ENCODE measurements at places on chromosomes 7 and 10. TPM values are rescaled to one million over a fixed set of nuclear protein-coding genes. Genes with fewer than 3 reads are reported as not detected.
A peak's percentile ranks its signal among the peaks of the same experiment; 100 is the strongest.

Gene OR6B1
- total RNA-seq: not detected

Gene GRM3
- total RNA-seq: not detected

Gene LRRD1
- total RNA-seq: under 0.01 TPM

Gene SH2D4B
- under 0.01 TPM for total RNA-seq

Gene TTYH3
- 64.6 TPM for total RNA-seq

DNA sequence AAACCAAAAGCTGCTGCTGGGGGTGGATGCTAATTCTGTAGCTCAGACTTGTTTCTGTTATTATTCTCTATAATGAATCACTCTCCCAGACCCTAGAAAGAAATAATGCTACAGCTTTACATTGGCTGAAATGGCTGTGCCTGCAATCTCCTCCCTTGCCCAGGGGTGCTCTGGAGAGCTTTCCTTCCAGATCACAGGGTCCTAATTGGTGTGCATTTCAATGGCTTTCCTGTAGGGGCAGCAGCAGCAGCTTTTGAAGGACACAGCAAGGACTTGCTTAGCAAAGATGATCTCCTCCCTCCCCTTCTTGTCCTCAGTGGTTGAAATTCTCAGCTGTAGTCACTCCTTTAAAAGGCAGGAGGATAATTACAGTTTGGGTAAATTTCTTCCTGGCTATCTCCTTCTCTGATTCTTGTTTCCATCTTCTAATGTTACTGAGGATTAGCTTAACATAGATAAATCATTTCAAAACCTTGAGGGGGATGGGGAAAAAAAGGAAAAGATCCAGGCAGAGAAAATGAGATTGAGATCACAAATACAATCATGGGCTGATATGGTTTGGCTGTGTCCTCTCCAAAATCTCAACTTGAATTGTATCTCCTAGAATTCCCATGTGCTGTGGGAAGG, 120.2 kb upstream of the CTTNBP2 start:
- no peak for DNase-seq

DNA sequence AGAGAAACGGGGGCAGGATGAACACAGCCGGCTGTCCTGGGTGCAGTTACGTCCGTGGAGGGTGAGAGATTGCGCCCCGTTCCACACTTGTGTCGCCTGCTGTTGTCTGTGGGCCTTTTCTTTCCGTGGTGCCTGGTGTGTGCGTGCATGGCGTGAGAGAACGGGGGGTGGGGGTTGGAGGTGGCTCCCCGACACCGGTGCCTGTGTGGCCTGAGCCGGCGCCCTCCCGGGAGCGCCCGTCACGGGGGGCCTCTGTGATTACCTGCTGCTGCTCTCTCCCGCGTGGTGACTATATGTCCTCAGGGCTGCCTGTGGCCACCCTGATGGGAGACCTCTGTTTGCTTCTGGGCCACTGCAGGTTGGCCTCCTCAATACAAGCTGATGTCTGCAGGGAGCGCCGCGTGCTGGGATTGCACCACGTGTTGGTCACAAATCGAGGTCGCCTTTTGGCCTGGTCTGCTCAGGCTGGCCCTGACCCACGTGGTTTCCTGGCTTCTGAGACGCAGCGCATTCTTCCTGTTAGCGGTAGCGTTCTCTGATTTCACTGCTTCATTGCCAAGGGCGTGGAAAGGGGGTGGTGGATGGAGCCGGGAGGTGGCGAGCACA, 10.9 kb upstream of the AP5Z1 start:
- DNase-seq: no peak

DNA sequence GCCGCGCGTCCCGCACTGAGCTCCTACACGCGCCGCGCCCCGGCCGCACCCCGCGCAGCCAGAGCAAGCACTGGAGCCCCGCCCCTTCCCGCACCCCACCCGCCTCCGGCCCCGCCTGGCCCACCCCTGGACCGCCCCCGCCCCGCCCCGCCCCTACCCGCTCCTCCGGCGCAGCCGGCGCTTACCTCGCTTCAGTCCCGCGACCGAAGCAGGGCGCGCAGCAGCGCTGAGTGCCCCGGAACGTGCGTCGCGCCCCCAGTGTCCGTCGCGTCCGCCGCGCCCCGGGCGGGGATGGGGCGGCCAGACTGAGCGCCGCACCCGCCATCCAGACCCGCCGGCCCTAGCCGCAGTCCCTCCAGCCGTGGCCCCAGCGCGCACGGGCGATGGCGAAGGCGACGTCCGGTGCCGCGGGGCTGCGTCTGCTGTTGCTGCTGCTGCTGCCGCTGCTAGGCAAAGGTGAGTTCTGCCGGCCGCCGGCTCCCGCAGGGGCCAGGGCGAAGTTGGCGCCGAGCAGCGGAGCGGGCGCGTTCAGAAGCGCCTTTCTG, at the start of gene RET:
Gene RET, plus strand, starts transcription at position 194 of the 545 bp plus-strand sequence. Its CDS starts 190 bp downstream, at position 384.
- DNase-seq: peak; percentile 19

- DNase-seq: no peak
Observed at GRCh38 chr7:91660734-91661356, 219.7 kb downstream of the MTERF1 start.

- DNase-seq: no peak
Observed at GRCh38 chr7:2640846-2641316, 9.1 kb downstream of the TTYH3 start.

DNA sequence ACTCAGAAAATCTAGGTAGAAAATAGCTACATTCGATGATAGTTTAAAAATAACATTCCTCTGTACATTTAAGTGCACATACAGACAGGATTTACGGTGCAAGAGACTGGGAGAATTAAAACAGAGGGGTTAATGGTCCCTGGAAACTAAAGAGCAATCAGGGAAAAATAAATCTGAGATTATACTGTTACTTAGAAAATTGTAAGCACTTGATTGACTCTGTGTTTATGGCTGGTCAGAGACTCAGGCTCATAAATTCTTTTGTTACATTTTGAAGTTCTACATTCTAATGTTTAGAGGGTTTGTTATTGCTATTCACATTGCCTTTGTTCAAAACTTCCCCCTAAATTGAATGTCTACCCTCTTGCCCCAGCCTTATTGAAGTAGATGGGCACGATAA, 54.4 kb downstream of the CDCA7L start:
- DNase-seq: no peak

DNA sequence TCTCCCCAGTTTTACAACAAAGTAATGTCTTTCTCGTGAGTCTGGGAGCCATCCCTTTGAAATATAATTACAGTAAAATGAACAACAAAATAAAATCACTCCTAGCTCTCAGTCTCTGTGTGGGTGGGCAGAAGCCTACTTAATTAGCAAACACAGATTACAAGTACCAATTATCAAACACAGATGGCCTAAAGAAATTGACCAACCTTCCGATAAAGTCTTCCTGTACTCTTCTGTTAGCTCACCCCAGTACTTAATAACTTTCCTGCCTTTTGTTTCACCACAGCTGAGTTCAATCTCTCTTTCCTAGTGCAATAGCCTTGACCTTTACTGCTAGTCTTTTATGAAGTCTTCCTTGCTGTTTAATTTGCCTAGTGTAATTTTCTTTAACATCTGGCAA, 719.2 kb upstream of the MBL2 start:
- no peak for DNase-seq

GRCh38 chr10:3271354-3272115, 99.0 kb upstream of the PITRM1 start:
- peak; percentile 89 for DNase-seq

DNA sequence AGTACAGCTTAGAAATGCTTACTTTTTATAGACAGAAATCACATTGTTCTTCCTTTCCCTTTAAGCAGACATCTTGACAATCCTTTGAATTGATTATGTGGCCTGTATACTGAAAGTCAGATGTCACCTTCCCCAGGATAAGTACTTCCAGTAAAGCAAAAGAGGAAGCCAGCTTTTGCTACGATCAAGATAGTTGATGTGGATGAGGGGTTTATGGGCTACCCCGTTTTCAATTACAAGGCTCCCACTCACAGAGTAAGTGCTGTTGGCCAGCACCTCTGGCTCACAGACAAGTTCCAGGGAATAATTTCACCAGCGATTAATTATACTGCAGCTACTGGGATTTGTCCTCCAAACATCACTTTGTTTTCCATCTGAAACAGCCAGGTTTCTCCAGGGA, 95.1 kb upstream of the SAMD8 start:
- no peak for DNase-seq

GRCh38 chr10:52029628-52030027, 284.5 kb upstream of the DKK1 start:
- no peak for DNase-seq

DNA sequence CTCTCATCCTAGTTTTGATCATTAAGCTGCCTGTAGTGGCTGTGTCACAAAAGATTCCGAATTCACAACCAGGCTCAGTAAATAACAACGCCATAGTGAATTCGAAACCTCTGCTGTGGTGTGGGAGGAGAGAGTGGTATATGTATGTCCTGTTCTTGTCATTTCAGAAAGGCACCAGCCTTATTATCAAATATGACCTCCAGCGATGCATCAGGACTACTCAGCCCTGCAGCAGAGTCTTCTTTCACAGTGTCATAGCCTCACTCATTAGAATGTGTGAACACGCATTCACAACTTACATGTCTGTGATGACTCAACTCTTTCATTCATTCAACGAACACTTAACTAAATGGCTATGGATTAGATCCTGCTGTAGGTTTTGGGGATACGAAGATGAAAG, 15.3 kb downstream of the AOC1 start:
- no peak for DNase-seq

- DNase-seq: no peak
Observed at GRCh38 chr10:109982812-109983211, 25.0 kb upstream of the ADD3 start.

DNA sequence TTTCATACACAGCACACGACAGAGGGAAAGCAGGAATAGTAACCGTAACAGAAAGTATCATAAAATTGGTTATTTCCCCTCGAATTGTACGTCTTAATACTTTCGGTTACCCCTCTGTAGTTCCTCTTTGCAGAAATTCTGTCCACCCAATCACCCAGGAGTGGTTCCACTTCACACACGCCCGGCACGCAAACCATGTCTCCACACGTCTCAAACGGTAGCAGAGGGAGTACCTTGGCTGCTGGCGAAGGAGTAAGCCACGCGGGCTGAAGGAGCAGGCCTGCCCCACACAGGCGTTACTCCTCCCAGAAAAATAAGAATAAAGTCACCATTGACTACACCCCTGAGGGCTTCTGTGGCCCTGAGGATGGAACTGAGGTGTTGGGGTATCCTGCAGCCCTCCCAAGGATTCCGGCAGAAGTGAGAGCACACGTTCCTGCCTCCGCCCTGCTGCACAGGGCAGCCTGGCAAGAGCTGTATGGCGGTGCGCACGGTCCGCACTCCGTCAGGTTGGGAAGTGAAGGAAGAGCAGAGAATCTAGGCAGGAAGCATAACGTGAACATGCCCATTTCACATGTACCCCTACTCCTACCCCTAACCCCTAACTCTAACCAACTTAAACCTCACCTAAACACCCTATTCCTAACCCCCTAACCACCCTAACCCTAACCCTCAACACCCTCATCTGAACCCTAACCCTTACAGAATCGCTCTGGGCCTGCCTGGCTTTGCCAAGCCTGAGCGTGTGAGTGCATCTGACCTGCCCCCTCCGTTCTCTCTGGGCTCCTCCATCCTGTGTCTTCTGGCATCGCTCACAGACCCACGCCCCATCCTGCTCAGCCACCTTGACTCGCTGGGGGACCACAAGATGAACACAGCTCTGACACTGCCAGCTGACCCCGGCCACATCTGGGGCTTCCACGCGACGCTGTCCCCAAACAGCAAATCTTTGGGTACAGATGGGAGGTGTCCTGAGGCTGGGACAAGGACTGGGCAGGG, 18.2 kb downstream of the GPR146 start:
- DNase-seq: no peak

DNA sequence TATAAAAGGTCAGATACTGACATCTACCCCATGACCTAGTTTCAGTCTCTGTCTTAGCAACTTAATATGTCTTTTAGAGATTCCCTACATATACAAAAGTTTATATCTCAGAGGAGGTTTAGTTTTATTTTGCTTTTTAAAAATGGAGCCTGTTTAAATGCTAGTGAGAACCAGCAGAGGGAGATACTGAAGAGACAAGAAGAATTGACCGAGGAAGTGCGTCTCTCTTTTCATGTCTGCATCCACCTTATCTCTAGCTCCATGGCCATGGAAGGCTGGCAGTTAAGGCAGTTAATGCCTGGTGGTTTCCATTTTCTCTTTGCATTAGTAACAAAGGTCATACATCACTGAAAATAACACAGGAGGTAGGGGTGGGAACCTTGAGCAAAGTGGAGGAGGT, 10.7 kb downstream of the SUV39H2 start:
- peak; percentile 7 for DNase-seq

DNA sequence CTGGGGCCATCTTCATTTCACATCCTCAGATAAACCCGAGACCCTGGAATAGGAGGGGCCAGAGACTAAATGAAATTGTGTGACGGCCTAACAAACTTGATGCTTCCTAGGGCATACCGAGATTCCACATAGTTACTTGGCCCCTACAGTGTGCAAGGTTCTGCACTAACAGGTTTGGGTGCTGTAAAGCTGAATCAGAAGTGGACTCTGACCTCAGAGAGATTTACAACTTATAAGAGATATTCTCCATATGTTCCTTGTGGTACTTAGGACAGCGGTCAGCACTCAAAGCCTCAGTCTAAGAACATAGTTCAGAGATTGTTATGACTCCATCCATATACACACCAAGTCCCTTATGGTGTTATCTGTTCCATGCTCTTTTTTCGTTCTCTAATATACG, 55.1 kb upstream of the FHIP2A start:
- DNase-seq: no peak

DNA sequence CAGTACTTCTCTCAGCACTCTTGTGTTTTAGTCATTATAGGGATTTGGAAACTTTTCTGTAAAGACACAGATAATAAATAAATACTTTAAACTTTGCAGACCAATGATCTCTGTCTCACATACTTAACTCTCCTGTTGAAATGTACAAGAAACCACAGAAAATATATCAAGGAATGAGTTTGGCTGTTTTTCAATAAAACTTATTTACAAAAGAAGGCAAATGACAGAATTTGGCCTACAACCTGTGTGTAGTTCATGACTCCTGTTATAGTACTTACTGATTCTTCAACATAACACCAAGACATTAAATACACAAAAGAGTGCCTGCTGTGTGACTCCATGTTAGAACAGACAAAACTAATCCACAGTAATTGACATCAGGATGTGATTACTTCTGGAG, 510.0 kb upstream of the PHF14 start:
- no peak for DNase-seq

DNA sequence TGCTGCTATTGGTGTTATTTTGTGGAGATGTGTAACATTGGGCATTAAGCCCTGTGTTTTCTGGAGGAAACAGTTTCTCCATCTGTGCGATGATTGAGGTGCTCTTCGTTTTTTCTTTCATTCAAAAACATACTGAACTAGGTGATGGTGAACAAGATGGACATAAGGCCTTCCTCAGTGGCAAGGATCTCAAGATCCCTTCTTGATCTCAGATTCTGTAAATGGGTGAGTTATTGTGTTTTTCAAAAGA, 759 bp upstream of the ELAPOR2 start:
- no peak for DNase-seq
